Stimulated activated CD4-positive, alpha-beta T cell treated with anti-CD3 and anti-CD28 coated beads, Interleukin-1b, Interleukin-23, amount 100 ng/mL, for 48 hours (primary cell): ENCODE measurements at places on chromosomes 7 and 10.
A peak's percentile ranks its signal among the peaks of the same experiment; 100 is the strongest.

GRCh38 chr10:6013413-6014192 is 36.3 kb upstream of the IL15RA start:
- DNase-seq: no peak

GRCh38 chr7:132942701-132943100 is 139.2 kb downstream of the CHCHD3 start:
- no peak for DNase-seq

DNA sequence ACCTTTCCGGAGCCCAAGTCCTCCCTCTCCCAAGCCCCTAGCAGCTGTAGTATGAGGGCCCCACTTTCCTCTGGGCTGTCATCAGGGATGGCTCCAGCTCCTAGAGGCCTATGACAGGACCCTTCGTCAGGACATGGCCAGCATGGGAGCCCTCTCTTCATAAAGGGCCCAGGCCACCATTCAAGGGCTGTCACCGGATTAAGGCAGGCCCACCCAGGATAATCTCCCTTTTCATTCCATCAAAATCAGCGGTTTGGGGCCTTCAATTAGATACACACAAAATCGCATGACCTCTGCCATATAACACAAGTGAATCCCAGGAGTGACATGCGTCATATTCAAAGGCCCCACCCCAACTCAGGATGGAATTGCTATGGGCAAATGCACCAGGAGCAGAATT is 12.2 kb upstream of the GDF10 start:
- DNase-seq: no peak

- DNase-seq: no peak
Measured at GRCh38 chr10:114525368-114525949, 121.2 kb upstream of the AFAP1L2 start.

DNA sequence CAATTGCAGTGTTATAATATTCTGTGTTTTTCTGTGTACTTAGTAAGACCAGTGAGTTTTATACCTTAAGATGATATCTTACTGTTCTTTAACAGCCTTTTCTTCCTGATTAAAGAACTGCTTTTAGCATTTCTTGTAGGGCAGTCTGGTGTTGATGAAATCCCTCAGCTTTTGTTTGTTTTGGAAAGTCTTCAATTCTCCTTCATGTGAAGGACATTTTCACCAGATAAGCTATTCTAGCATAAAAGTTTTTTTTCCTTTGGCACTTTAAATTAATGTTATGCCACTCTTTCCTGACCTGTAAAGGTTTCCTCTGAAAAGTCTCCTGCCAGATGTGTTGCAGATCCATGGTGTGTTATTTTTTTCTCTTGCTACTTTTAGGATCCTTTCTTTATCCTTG is 1059.8 kb downstream of the LRMDA start:
- DNase-seq: no peak

DNA sequence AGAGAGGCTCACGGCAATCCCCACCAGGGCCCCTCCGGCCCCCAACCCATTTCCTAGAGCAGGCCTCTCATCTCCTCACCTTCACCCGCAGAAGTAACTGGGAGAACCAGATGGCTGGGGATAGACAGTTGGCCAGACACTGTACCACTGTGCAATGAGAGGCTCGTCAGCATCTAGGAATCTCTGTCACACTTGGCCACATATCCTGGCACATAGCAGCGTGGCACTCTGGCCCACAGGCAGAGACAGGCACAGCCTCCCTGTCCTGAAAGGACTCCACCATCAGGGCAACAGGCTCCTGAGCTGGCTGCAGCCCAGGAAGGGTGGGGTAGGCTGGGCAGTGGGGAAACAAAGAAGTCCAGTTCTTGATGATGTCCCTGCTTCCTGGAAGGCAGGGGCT is 45.8 kb downstream of the C10orf143 start:
- no peak for DNase-seq

DNA sequence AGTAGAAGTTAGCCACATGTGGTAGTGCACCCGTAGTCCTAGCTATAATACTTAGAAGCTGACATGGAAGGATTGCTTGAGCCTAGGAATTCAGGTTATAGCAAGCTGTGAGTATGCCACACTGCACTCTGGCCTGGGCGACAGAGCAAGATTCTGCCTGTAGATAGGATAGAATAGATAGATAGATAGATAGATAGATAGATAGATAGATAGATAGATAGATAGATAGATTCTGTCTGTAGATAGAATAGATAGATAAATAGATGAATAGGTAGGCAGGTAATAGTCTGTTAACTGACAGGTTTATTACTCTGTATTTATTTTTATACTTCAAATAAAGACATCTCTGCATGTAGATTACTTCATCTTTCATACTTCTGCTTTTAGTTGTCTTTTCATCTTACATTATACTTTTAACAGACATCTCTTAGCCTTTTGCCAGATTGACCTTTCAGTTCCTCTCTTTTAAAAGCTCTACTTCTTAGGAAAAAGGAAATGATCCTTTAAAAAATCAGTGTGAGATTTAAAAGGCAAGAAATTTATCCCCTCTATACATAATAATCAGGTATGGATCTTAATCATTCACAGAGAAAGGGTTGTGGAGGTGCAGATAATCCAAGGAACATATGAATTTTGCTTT is 31.8 kb downstream of the CCAR1 start:
- no peak for DNase-seq

- no peak for DNase-seq
Measured at GRCh38 chr7:74202841-74203556, 6.8 kb upstream of the LAT2 start.

DNA sequence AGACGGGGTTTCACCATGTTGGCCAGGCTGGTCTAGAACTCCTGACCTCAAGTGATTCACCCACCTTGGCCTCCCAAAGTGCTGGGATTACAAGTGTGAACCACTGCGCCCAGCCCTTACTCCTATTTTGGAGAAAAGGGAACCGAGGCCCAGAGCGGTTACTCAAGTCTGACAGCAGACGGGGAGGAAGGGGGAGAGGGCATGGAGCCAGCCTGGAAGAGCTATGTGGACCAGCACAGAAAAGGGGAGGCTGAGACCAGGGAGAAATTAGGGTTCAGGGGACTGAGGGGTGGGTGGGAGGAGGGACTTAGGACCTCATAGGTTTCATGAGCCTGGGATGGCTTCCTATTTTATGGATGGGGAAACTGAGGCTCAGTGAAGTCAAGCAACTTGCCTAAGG is 1.5 kb downstream of the SFRP5 start:
- no peak for DNase-seq

DNA sequence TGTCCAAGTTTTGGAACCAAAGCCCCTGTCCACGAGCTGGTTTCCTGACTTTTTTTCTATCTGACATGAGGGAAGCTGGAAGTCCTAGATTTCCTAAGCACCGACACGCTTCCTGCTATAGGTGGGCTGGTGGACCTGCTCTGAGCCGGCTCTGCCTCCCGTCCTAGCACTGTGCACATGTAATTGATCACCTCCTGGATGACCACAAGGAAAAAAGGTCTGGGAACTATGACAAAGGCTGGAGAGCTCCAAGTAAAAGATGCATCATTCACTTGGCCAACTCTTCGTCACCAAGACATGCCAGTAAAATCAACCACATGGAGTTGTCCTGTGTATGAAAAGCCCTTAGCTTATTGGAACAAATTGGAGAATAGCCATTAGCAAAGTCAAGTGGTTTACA is 104.8 kb downstream of the ITIH5 start:
- no peak for DNase-seq

- DNase-seq: peak; percentile 56
Measured at GRCh38 chr7:130996833-130997231, 262.8 kb upstream of the KLF14 start.

DNA sequence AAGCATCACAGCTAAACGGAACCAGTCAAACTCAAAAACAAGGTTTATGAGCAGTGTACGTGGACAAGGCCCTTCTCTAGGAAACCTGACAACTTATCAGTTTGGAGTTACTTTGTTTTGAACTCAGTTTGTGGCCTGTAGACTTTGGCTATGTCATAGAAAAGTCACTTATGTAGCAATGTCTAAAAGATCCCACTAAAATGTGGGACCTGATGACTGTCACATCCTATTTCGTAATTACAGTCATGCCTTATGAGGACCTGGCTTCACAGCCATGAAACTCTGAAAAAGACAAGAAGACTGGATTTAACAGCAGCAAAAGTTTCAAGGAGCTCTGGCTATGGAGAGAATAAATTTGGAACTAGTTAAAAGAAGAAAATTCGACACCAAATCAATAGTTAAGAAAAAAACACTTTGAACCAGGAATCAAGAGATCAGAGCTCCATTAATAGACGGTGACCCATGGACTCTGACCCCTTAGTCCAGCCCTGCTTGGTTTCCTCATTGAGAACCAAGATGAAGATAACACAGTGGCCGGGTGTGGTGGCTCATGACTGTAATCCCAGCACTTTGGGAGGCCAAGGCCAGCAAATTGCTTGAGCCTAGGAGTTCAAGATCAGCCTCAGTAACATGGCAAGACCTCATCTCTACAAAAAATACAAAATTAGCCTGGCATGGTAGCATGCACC is 204.3 kb downstream of the SFMBT2 start:
- DNase-seq: no peak

DNA sequence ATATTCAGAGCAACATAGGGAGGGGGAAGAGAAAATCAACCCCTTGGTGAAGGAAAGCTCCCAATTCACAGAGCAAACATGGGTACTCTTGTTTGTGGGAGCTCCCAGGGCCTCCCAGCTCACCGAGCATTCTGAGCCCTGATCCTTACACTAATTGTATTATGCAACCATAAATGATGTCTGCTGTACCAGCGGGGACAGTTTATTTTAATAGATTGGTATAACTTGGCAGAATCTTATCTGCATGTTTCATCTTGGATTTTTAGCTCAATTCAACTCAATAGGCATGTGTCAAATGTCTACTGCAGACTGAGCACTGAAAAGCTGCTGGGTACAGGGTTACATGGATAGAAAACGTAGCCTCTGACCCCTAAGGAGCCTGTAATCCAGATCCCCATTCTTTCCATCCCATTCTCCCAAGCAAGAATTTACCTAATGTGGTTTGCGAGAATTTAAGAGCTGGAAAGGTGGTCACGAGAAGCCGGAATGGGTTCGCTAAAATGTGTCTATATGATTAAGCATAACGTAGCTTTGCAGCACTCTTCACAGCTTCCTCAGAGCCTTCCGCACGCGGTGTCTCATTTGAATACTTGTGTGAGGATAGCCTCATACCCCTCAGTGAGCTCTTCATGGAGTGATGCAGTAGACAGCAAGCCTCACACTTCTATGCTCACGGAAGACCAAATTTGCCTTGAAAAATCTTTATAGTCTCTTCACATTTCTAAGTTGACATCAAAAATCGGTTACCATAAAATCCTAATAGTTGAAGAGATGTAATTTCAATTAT is 18.3 kb downstream of the EGFR start:
- DNase-seq: no peak

GRCh38 chr10:75048669-75049098 is 62.8 kb upstream of the SAMD8 start:
- no peak for DNase-seq

- no peak for DNase-seq
Measured at GRCh38 chr7:135366843-135367508, 133.3 kb downstream of the STRA8 start.

DNA sequence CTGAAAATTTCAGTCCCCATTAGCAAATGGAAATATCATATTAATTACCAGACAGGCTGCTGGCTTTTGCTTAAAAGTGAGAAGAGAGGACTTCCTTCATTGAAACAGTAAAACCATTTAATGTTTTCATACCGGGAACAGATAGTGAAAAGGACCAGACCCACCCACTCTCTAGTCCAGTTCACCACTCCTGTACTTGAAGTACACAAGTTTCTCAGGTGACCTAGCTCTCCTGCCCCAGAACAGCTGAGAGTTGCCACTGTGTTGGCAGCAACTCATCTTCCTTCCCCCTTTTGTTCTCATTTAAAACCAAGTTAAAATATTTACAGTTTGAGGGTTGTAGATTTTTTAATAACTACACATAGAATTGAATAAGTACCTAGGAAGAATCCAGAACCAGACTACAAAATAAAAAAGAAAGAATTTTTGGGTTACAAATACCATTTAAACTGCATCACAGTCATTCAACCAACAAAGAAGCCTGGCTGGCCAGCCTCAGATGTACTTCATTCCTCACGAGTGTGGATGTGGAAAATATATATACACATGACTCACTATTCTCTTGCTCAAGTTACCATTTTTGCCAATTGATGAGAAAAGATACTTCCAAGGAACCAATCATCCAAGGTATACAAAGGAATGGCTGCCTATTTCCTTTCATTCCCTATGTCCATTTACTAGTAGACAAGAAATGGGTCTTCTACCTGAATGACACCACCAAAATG is 68.1 kb downstream of the VPS41 start:
- no peak for DNase-seq

DNA sequence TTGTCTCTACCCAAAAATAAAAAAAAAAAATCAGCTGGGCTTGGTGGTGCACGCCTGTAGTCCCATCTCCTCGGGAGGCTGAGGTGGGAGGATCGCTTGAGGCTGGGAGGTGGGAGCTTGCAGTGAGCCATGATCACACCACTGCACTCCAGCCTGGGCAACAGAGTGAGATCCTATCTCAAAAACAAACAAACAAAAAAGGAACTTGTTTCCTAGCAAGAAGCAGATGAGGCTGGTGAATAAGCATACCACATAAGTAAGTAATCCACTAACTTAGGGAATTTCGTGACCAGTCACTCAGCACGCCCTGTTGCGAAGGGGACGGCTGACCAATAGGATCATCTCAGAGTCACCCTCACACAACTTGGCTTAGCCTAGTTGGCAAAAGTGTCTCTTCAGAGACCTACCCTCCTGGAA is 64.6 kb downstream of the CUX1 start:
- DNase-seq: no peak

- no peak for DNase-seq
Measured at GRCh38 chr7:51025668-51026067, 243.0 kb upstream of the GRB10 start.

DNA sequence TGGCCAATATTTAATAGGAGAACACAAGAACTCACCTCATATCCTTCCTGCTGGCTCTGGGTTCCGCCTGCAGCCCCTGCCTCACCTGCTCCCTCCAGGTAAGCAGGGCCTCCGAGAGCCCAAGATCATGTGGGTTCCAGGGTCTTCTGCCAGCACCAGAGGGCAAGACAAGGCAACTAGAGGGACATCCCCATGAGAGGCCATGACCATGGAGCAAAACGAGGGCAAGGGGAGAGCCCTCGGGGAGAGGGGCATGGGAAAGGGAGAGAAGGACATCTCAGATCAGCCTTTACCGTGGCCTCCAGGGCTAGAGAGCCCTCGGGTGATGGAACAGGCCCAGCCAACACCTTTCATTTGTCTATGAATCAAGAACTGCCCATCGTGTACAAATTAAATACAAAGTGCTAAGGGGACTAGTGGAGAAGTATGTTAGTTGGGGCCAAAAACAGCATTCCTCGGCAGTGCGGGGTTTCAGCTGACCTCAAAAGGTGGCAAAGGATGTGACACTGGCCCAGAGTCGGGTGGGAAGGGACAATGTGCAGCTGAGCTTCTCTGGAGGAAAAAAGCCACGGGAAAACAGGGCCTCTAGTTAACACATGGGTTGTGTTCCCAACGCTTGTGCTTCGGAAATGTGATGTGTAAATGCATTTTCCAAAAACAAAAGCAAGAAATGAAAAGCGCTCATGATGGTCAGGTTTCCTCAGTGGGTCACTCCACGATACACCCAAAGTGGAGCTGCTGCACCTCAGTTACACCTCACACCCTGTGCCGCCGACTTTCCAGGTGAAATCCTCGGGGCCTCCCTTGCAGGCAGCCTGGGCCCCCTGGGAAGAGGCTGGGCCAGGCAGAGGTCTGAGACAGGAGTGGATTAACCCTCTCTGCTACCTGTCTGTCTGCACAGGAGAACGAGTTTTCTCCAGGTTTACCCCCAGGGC is 2.0 kb downstream of the AOC1 start:
- no peak for DNase-seq

GRCh38 chr10:38007991-38008390 is 2.5 kb upstream of the ZNF33A start:
- no peak for DNase-seq

- DNase-seq: no peak
Measured at GRCh38 chr7:18064242-18064838, 36.7 kb upstream of the PRPS1L1 start.
